ENCODE measurements at places on chromosomes 16 and 17.

DNA sequence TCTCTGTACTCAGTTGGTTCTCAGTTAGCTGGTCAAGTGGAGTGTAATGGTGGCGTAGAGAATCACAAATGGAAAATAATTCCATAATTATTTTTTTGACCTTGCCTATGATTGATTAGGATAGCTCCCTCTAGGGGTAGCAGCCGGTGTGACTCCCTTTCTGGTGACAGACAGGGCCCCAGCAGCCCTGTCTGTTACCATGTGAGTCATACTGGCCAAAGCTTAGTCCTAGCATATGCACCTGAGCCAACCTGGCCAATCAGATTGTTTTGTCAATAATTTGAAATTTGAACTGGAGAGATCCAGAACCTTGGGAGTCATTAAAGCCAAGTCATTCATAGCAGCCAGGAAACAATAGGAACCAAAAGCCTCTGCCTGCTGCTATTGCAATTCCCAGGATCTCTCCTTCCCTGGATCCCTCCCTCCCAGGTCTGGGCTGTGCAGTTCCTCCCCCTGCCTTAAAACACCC, 5.6 kb downstream of the PNPO start:
- peak; percentile 38 for DNase-seq

DNA sequence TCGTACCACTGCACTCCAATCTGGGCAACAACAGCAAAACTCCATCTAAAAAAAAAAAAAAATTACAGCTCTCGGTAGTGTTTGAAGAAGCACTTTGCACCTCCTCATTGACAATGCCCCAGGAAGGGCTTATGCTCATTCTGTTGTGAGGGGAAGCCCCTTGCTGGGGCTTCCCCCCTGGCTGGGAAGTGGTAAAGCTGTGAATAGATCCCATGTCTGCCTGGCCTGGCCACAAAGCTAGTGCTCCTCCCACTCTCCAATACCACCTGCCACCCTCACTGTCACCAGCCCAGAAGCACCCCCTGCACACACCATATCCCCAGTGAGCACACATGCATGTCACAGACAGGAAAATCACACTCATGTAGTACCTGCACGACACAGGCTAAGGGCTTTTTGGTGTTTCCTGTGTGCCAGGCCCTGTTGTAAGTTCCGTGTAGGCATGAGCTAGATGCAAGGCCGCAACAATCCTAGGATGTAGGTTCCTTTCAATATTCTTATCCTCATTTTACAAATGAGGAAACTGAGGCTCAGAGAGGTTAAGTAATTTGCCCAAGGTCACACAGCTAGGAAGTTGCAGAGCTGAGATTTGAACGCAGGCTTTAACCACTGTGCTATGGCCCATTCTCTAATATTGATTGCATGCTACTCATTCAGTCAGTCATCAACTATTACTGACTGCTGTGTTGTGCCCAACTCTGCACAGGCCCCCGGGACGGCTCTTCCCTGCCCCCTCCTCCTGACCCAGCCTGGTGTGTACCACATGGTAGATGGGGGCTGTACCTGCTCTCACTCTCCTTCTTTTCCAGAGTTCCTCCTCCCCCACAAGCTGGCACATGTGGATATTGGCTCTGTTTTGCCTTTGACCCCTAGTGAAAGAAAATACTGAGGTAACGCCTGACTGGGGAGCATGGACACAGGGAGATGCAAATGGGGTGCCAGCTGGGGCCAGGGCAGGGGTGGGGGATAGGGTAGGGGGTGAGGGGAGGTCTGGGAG, 11.9 kb upstream of the COL1A1 start:
- DNase-seq = peak; percentile 79

DNA sequence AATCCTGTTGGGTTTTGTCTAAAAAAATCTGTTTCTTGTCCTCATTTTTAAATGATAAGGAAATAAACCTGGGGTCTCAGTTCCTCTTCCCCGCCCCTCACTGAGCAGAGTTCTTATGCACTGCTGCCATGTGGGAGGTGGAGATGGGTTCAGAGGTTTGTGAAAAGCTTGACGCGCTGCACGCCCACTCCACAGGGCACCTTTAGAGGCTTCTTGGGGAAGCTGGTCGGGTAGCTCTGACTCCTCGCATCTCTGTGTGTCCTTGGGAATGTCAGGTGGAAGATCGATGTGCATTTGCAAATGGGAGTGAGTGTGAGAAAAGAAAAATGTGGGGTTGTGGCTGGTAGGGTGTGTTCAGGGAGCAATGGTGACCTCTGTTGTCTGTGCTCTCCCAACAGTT, 4.7 kb upstream of the ZNHIT3 start:
- no peak for DNase-seq

DNA sequence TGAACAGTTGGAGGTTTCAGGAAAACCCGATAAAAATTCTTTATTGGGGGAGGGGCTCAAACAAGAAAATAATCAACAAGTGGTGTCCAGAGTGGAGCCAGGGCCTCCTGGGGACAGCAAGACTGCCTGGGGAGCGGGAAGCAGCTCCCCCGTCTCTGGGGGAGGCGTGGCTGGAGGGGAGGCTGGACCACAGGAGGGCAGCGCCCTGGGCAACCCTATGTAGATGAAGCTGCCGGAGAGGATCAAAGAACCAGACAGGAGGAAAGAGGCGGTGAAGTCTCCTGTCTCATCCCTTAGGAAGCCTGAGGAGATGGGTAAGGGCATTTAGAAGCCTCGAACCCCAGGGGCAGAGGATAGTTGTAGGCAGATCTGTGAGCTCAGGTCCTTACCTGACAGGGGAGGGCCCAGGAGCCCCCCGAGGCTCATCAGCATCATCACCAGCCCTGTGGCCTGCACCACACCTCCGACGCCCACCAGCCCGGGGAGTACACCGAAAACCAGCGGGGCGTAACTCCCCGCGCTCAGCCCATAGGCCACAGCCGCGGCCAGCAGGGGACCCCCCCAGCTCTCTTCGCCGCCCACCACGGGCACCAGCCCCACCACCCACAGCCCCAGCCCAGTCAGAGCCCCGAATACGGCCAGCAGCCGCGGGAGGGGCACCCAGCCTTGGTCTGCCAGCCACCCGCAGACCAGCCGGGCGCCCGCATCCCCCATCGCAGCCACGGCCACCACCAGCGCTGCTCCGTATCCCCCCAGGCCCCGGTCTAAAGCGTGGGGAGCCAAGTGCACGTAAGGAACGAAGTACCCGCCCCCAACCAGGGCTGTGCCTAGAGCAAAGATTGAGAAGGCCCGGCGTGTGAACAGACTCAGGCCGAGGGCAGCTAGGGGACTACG, 2.0 kb downstream of the SLC16A11 start:
- DNase-seq = no peak

DNA sequence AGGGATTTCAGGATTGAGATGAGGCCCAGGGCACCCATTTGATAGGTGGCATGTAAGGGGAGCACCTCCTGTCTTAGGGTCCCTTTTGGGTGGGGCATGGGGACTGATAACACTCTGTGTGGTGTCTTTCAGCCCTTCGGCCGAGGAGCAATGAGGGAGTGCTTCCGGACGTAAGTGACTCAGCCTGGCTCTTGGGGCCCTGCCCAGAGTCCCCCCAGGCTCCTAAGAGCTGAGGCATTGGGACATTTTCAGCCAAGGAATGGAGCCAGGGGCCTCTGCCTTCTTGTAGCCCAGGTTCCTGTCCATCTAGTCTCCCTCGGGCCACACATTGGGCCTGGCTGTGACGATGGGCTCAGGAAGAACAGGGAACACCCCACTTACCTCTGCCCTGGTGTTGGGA, 44.4 kb downstream of the EEF2K start:
- no peak for DNase-seq

DNA sequence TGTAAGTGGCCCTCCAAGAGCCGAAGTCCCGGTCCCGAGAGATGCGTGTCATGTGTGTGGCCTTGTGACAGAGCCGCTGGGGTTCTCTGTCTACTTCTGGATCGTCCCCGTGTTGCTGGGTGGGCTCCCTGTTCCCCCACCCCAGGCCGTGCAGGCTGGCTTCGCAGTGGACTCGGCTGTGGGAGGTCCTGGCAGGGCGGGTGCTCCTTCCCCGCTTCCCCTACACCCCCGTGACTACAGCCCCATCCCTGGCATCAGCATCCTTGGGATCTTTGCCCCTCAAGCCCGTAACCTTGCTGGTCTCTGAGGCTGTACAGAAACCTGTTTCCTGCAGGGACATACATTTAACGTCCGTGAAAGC, 136.3 kb downstream of the BANP start:
- no peak for DNase-seq

- DNase-seq = no peak
Measured at GRCh38 chr17:29326023-29326813, 32.3 kb upstream of the NUFIP2 start.

DNA sequence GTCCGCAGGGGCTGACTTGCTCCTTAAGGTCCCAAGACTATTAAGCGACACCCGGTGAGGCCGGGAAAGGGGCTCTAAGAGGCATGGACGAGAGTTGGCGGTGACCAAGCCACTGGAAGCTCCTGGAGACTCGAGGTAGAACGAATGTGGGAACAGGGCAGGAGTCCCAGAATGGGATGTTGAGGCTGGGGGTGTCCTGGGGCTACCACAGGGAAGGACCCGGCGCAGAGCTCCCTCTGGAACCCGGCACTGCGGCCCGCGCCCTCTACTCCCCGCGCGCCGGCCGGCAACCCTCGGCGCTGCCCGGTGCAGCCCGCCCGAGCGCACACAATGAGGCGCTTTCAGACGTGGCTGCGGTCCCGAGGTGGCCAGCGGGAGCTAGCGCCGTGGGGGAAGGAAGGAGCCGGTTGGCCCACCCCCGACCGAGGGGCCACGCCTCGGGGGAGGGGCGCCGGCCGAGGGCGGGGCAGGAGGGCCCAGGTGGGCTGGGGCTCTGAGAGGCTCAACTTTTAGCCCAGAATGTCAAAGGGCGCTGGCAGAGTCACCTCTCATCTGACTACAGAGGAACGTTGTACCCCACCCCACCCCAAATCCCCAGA, at the start of gene CHST6:
Gene CHST6, minus strand, starts transcription at position 366 of the 599 bp plus-strand sequence. CDS start 15,613 bp downstream, outside the sequence.
- no peak for DNase-seq

GRCh38 chr16:48834576-48834975, 224.6 kb upstream of the N4BP1 start:
- DNase-seq = no peak

GRCh38 chr16:14337303-14338191, 266.4 kb downstream of the MRTFB start:
- DNase-seq = no peak

DNA sequence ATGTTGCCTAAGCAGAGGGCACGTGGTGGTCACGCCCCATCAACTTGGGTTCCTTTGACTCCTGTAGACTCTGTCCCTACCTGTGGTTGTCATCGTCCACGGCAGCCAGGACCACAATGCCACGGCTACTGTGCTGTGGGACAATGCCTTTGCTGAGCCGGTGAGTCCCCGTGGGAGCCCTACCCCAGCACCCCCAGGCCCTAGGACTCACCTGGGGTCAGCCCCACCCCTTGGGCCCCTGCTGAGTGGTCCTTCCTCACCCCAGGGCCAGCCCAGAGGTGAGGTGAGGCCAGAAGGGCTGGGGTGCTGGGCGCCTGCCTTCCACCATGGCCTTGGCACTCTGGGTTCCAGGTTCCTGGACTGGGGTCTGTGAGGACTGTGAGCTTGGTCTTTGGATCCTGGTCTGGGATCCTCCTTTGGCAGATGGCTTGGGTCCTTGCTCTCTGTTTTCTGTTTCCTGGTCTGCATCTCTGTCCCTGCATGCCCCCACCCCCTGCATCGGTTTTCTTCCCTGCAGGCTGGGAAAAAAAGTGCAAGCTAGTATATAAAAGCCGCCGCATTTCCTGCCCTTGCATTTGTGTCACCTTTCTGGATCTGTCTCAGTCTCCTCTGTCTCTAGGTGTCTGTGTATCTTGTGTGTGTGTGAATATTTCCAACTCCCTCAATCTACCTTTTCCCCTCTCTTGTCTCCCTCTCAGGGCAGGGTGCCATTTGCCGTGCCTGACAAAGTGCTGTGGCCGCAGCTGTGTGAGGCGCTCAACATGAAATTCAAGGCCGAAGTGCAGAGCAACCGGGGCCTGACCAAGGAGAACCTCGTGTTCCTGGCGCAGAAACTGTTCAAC, 17.5 kb downstream of the STAT5A start:
- DNase-seq = no peak

DNA sequence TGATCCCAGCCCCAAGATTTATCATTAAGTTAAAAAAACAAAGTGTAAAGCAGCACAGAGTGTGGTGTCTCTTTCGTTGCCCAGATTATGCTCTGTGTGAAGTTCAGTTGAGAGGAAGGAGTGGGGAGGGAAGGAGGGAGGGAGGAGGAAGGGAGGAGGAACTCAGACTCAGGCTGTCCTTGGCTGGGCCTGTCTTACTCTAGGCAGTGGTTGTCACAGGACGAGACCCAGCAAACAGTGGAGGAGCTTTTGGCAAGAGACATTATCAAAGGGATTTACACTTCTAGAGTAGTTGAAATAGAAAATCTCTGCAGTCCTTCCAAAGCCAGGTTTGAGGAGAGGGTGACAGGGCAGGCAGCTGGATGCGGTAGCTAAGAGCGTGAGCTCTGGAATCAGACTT, 27.8 kb downstream of the KNOP1 start:
- no peak for DNase-seq

GRCh38 chr17:60445144-60445543, 22.9 kb downstream of the CHCT1 start:
- no peak for DNase-seq

DNA sequence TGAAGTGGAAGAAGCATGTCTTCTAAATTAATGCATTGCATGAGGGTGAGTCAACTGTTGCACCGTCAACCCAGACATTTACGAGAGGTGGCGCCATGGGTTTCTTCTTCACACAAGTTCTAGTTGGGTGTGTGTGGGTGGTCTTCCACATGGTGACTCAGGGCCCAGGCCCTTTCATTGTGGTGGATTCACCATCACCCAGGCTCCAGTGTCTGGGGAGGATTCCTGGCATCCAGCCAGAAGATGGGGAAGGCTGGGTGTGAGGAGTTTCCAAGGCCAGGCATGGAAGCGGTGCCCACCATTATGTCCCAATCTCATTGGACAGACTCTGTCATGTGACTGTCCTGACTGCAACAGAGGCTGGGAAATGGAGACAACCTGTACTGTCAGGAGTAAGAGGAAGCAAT, 21.4 kb upstream of the JPH3 start:
- no peak for DNase-seq

DNA sequence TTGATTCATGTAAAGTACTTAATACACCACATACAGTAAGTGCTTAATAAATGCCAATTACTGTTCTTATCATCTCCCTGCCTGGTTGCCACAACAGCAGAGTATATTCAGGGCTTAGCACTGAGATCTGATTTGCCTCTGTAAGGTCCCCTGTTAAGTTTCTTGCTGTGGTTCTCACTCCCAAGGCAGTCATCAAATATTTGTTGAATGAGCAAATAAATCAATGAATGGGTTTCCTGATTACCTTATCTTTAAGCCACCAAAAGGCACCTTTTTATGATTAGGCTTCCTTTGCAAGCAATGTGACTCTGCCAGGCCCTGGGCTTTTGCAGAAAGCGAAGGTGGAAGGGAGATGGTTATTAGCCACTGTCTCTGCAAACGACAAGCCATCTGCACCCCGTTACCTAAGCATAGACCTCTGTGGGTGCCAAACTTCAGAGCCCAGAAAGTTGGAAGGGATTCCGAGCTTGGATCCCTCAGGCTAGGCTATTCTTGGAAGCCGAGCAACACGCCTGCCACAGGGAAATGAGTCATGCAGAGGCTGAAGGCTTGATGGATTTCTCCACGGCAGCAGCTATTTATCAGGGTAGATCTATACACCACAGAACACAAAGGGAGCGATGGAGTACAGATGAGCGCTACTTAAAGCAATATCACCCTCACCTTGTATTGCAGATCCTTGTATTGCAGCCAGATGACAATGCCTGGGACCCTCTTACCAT, 102.0 kb downstream of the GRIN2A start:
- DNase-seq = no peak
